ENCODE measurements at places on chromosomes 4 and X.

DNA sequence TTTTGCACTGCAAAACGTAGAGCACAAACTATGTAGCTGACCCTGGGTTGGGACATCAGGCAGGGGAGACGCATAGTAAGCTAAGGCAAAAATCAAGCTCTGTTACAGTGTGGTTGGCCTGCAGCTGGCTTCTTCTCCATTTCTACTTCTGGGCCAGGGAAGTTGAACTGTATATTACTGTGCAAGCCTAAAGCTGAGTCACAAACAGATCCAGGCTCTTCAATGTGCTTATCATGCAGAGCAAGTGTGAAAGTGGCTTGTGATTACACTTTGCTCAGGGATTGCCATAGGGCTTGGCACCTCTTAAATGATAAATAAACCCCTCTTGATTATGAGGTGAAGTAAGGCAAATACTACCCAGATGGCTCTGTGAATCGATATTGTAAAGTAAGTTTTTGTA lies 40.5 kb downstream of the CLDN34 start:
- no peak for DNase-seq

GRCh38 chr4:7938609-7939376 lies 868 bp downstream of the AFAP1 start:
- no peak for DNase-seq

- DNase-seq = peak; percentile 41
These were observed 130.3 kb downstream of the DIPK2B start for GRCh38 chrX:45070116-45071007.

- DNase-seq = no peak
These were observed 262.5 kb downstream of the GRID2 start for GRCh38 chr4:92566269-92566668.

- no peak for DNase-seq
These were observed 863 bp upstream of the XPNPEP2 start for GRCh38 chrX:129737916-129738315.

DNA sequence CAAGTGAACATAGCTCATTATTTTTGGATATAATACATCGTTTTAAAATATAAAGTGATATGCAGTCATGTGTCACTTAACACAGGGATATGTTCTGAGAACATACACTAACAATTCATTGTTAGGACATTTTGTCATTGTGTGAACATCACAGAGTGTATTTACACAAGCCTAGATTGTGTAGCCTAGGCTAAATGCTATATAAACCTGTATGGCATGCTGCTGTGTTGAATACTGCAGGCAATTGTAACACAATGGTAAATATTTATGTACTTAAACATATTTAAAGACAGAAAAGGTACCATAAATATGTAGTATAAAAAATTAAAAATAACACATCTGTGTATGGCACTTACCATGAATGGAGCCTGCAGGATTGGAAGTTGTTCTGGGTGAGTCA lies 44.9 kb upstream of the GPRIN3 start:
- DNase-seq = no peak
